ENCODE measurements at places on chromosomes 1 and 21. TPM values are rescaled to one million over a fixed set of nuclear protein-coding genes. Genes with fewer than 3 reads are reported as not detected.

CFAP141 gene
- total RNA-seq: not detected

BSND gene
- total RNA-seq: not detected

JAM2 gene
- total RNA-seq: 42.5 TPM

SPATA45 gene
- not detected for total RNA-seq

ASCL5 gene
- not detected for total RNA-seq

SPRR2B gene
- not detected for total RNA-seq

CYP4Z1 gene
- total RNA-seq: not detected

MANEAL gene
- 4.6 TPM for total RNA-seq

SERPINC1 gene
- not detected for total RNA-seq

BCAN gene
- 1.5 TPM for total RNA-seq

KCNAB2 gene
- 6.3 TPM for total RNA-seq

TMEM81 gene
- 0.72 TPM for total RNA-seq

CFHR4 gene
- total RNA-seq: not detected

MTF2 gene
- 42.7 TPM for total RNA-seq

DRAXIN gene
- total RNA-seq: 0.31 TPM

KCNA3 gene
- total RNA-seq: 0.72 TPM

WLS gene
- 140 TPM for total RNA-seq

S100A9 gene
- total RNA-seq: 739 TPM

NIBAN1 gene
- total RNA-seq: 65.8 TPM

FCRLA gene
- total RNA-seq: 1.4 TPM

SAMD13 gene
- 5.9 TPM for total RNA-seq

CD1E gene
- not detected for total RNA-seq

TSSK3 gene
- not detected for total RNA-seq

DDX20 gene
- 15.4 TPM for total RNA-seq

B3GALT2 gene
- 5.7 TPM for total RNA-seq

USF1 gene
- 50.4 TPM for total RNA-seq

SPATC1L gene
- total RNA-seq: 5.9 TPM

PWP2 gene
- total RNA-seq: 26.0 TPM

OR2T29 gene
- total RNA-seq: not detected

AMY2A gene
- total RNA-seq: not detected

TCHHL1 gene
- not detected for total RNA-seq

OPRD1 gene
- total RNA-seq: 0.72 TPM

HFM1 gene
- total RNA-seq: 3.9 TPM

TSACC gene
- total RNA-seq: not detected
